Transverse colon (tissue), 4 donors: ENCODE measurements at places on chromosomes 3 and 15. TPM values are rescaled to one million over a fixed set of nuclear protein-coding genes. Genes with fewer than 3 reads are reported as not detected.

Gene RAB8B
- total RNA-seq = 7.1 TPM

Gene TTLL13
- total RNA-seq = not detected

Gene TMIE
- not detected for total RNA-seq

Gene CEMIP
- total RNA-seq = not detected

Gene EFCC1
- 2.2 TPM for total RNA-seq

Gene CLRN1
- total RNA-seq = not detected

Gene ITIH3
- not detected for total RNA-seq

Gene PML
- 74.3 TPM for total RNA-seq

Gene ZSCAN2
- total RNA-seq = 1.1 TPM

Gene LRRC15
- not detected for total RNA-seq

Gene SUSD5
- total RNA-seq = 0.32 TPM

DNA sequence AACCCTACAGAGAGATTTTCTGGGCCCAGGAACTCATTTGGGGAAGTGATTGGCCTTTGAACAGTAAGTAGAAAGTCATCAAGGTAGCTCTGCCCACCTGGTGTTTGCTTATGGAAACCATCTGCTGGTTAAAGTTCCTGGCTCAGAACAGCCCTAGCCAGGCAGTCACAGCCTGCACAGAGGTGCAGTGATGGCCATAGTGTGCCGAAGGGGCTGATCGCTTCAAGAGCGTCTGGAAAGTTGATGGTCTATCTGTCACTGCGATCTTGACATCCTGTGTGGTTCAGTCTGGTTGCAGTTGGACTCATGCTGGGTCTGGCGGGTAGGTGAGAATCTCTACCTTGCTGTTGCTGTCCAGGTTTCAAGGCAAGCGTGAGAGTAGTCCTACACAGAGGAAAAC, 151.6 kb downstream of the SLCO3A1 start:
- no peaks in the 10 kb centered on the region for H3K27me3 ChIP-seq
- H3K4me1 ChIP-seq = peaks cover 19% of the 10 kb centered on the region
- no peak overlapping the region for H3K27ac ChIP-seq

GRCh38 chr15:98996169-98996568, 11.4 kb downstream of the PGPEP1L start:
- no peaks in the 10 kb centered on the region for H3K27me3 ChIP-seq
- no peak overlapping the region for H3K4me3 ChIP-seq
- no peak for DNase-seq
- no peaks in the 10 kb centered on the region for H3K36me3 ChIP-seq
- H3K27ac ChIP-seq = no peak overlapping the region
- H3K4me1 ChIP-seq = no peaks in the 10 kb centered on the region

- no peak for DNase-seq
- H3K4me1 ChIP-seq = peaks cover 11% of the 10 kb centered on the region
- no peaks in the 10 kb centered on the region for H3K27me3 ChIP-seq
Measured at GRCh38 chr3:65946438-65946837, 92.3 kb downstream of the MAGI1 start.

- H3K27ac ChIP-seq = no peak overlapping the region
- H3K27me3 ChIP-seq = no peaks in the 10 kb centered on the region
- no peak overlapping the region for H3K4me3 ChIP-seq
Measured at GRCh38 chr3:52083556-52084087, 27.3 kb upstream of the DUSP7 start.

GRCh38 chr15:67865766-67866165, 25.9 kb upstream of the RNU6-1 start:
- no peak overlapping the region for H3K4me3 ChIP-seq
- no peak for DNase-seq
- H3K27me3 ChIP-seq = no peaks in the 10 kb centered on the region

- H3K36me3 ChIP-seq = no peaks in the 10 kb centered on the region
- no peak overlapping the region for H3K27ac ChIP-seq
- no peaks in the 10 kb centered on the region for H3K27me3 ChIP-seq
Measured at GRCh38 chr15:35136321-35137189, 51.5 kb upstream of the NANOGP8 start.

- no peak overlapping the region for H3K4me3 ChIP-seq
- H3K27ac ChIP-seq = no peak overlapping the region
- H3K4me1 ChIP-seq = peaks cover 9% of the 10 kb centered on the region
- H3K27me3 ChIP-seq = no peaks in the 10 kb centered on the region
Measured at GRCh38 chr3:107620534-107620933, 97.8 kb downstream of the BBX start.

- peaks cover 22% of the 10 kb centered on the region for H3K27me3 ChIP-seq
- H3K36me3 ChIP-seq = no peaks in the 10 kb centered on the region
- H3K4me1 ChIP-seq = peaks cover 14% of the 10 kb centered on the region
- peak; percentile 24 for DNase-seq
Measured at GRCh38 chr15:85854345-85855097, 59.8 kb upstream of the KLHL25 start.

GRCh38 chr3:77025471-77025870, 14.4 kb upstream of the ROBO2 start:
- no peaks in the 10 kb centered on the region for H3K4me1 ChIP-seq
- no peak overlapping the region for H3K4me3 ChIP-seq
- H3K27ac ChIP-seq = no peak overlapping the region

DNA sequence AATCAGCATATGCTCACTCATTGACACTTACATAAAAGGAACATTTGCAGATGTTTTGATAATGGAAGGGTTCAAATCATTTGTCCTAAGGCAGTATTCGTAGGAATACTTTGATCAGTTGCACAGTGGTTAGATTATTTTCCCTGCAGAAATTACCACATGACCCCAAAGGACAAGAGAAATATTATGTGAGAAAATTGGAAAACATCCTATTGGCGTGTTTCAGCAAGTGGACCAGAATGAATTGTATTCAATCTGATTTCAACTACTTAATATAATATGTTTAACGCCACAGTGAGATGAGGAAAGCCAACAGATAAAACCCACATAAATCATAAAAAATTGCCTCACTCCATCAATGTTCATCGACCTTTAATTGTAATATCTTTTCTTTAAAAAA, 195.0 kb upstream of the MDFIC2 start:
- H3K27ac ChIP-seq = no peak overlapping the region
- no peak for DNase-seq
- no peaks in the 10 kb centered on the region for H3K27me3 ChIP-seq
- no peak overlapping the region for H3K4me3 ChIP-seq
- H3K4me1 ChIP-seq = no peaks in the 10 kb centered on the region

- H3K27me3 ChIP-seq = peaks cover 3% of the 10 kb centered on the region
- H3K4me1 ChIP-seq = peaks cover 6% of the 10 kb centered on the region
- no peak overlapping the region for H3K27ac ChIP-seq
- no peak for DNase-seq
- H3K4me3 ChIP-seq = no peak overlapping the region
Measured at GRCh38 chr3:149975919-149976318, 5.2 kb upstream of the PFN2 start.

DNA sequence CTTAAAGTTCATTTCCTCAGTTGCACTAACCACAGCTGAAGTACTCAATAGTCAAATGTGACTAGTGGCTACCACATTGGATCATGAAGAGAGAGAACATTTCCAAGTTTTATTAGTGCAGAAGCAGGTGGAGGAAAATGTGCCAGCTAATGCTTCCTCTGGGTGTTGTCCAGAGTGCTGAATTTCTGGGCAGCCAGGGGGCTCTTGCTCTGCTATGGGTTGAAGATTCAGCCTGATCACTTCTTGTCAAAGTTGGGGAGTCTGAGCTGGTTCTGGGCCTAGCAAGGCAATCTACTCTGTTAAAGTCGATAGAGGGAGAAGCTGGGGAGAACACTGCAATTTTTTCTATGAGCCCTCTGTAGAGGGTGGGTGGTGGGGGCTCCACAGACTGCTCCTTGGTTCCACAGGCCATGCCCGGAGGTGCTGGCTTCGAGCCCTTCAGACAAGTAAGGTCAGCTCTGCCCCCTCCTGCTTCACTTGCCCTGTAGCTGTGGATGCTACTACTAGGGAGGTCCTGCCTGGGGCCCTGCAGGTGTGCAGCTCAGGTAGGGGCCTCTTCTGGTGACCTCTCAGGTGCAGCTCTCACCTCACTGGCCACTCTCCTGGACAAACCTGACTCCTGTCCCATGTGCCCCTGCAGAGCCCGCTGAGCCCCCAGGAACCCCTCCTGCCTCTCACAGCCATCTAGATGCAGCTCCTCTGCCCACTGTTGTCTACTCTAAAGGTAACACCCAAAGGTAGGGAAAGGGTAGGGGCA, 8.2 kb downstream of the ALG3 start:
- H3K27me3 ChIP-seq = no peaks in the 10 kb centered on the region
- no peak overlapping the region for H3K27ac ChIP-seq
- no peaks in the 10 kb centered on the region for H3K4me1 ChIP-seq
- no peak for DNase-seq
- H3K4me3 ChIP-seq = no peak overlapping the region
- no peaks in the 10 kb centered on the region for H3K36me3 ChIP-seq

- no peak for DNase-seq
- H3K27me3 ChIP-seq = no peaks in the 10 kb centered on the region
- H3K36me3 ChIP-seq = no peaks in the 10 kb centered on the region
- H3K4me3 ChIP-seq = no peak overlapping the region
- no peaks in the 10 kb centered on the region for H3K4me1 ChIP-seq
Measured at GRCh38 chr3:14423963-14424362, 21.6 kb downstream of the SLC6A6 start.

GRCh38 chr15:89052474-89052873, 35.8 kb upstream of the ABHD2 start:
- no peak for DNase-seq
- peaks cover 5% of the 10 kb centered on the region for H3K4me1 ChIP-seq
- no peaks in the 10 kb centered on the region for H3K27me3 ChIP-seq
- no peak overlapping the region for H3K27ac ChIP-seq

- DNase-seq = no peak
- no peak overlapping the region for H3K4me3 ChIP-seq
- H3K27ac ChIP-seq = no peak overlapping the region
Measured at GRCh38 chr3:121018917-121019321, 110.9 kb downstream of the STXBP5L start.

DNA sequence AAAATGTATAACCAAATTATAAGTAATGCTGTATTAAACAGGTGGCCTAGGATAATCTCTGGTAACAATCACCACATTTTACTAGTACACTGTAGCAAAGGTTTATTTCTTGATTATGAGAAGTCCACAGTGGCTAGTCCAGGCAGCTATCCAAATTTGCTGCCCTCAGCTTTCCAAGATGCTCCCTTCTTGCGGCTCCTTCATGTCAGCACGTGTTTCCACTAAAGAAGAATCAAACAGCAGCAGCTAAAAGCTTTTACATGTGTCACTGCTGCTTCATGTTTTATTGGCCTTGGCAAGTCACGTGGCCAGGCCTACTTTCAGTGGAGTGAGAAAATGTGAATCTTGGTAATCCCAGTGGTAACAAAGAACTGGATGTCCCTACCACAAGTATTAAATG, 5.6 kb upstream of the RBMS3 start:
- H3K27me3 ChIP-seq = no peaks in the 10 kb centered on the region
- H3K4me3 ChIP-seq = no peak overlapping the region
- H3K4me1 ChIP-seq = no peaks in the 10 kb centered on the region
- H3K36me3 ChIP-seq = no peaks in the 10 kb centered on the region
- H3K27ac ChIP-seq = no peak overlapping the region

DNA sequence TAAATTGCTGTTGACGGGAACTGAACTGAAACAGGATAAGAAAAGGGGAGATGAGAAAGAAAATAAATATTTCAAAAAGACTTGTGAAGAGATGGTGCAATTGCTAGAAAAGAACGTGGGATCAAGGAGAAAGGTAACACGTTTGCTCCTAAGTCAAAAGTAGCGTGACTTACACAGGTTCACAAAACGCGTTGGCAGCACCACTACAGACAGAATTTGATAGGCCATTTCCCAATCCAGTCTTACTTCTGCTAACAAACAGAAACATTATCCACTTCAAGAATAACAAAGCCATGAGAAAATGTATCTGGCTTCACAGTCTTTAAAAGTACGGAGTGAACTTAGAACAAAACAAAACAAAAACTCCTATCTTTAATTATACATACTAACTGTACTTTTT, 75.5 kb downstream of the DPH6 start:
- H3K27ac ChIP-seq = no peak overlapping the region
- H3K27me3 ChIP-seq = no peaks in the 10 kb centered on the region
- H3K4me1 ChIP-seq = no peaks in the 10 kb centered on the region
- DNase-seq = no peak

GRCh38 chr15:60660290-60661051, 181.5 kb upstream of the ICE2 start:
- H3K4me1 ChIP-seq = peaks cover 11% of the 10 kb centered on the region
- H3K27ac ChIP-seq = peak overlapping the region; percentile 31
- no peak overlapping the region for H3K4me3 ChIP-seq
- no peaks in the 10 kb centered on the region for H3K36me3 ChIP-seq
- no peak for DNase-seq

GRCh38 chr3:86913160-86913559, 77.8 kb downstream of the VGLL3 start:
- no peaks in the 10 kb centered on the region for H3K27me3 ChIP-seq
- no peaks in the 10 kb centered on the region for H3K4me1 ChIP-seq
- no peaks in the 10 kb centered on the region for H3K36me3 ChIP-seq
- no peak for DNase-seq

- no peaks in the 10 kb centered on the region for H3K4me1 ChIP-seq
- H3K36me3 ChIP-seq = no peaks in the 10 kb centered on the region
- H3K27ac ChIP-seq = no peak overlapping the region
- H3K4me3 ChIP-seq = no peak overlapping the region
- no peaks in the 10 kb centered on the region for H3K27me3 ChIP-seq
- DNase-seq = no peak
Measured at GRCh38 chr3:84260596-84260995, 698.2 kb upstream of the CADM2 start.

- H3K4me1 ChIP-seq = peaks cover 6% of the 10 kb centered on the region
- H3K27ac ChIP-seq = no peak overlapping the region
- DNase-seq = no peak
- no peaks in the 10 kb centered on the region for H3K36me3 ChIP-seq
- H3K27me3 ChIP-seq = no peaks in the 10 kb centered on the region
Measured at GRCh38 chr3:50392101-50392715, 32.9 kb upstream of the TMEM115 start.

DNA sequence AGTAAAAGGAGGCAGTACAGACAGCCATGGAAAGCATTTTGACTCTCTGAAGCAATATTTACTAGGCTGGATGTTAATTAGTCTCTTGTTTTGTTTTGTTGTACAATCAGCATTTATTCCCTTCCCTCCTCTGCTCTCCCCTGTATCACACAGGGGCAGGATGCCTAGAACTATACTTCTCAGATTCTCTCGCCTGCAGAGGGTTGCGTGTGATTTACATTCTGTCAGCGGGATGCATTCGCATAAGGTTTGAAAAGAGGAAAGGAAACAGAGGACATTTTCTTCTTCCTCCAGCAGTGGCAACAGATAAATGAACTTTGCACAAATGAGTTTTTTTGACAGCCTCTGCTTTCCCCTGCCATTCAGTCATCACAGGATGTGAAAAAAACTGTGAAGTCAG, 188.3 kb downstream of the RSL24D1 start:
- no peak overlapping the region for H3K4me3 ChIP-seq
- H3K27me3 ChIP-seq = no peaks in the 10 kb centered on the region
- H3K4me1 ChIP-seq = no peaks in the 10 kb centered on the region
- H3K27ac ChIP-seq = no peak overlapping the region
